Astrocyte of the spinal cord (primary cell): ENCODE measurements at places on chromosomes 7 and 10.

DNA sequence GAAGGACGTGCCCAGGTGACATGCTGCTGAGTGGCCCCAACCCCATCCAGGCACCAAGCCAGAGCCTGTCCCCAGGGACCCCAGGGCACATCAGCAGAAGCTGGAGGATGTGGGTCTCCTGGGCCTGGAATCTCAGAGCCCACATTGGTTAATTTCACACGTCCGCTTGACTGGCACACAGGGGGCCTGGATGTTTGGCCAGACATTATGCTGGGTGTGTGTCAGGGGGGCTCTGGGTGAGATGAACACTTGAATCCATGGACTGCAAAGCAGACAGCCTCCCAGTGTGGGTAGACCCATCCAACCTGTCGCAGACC, 79.1 kb upstream of the RET start:
- DNase-seq = no peak

DNA sequence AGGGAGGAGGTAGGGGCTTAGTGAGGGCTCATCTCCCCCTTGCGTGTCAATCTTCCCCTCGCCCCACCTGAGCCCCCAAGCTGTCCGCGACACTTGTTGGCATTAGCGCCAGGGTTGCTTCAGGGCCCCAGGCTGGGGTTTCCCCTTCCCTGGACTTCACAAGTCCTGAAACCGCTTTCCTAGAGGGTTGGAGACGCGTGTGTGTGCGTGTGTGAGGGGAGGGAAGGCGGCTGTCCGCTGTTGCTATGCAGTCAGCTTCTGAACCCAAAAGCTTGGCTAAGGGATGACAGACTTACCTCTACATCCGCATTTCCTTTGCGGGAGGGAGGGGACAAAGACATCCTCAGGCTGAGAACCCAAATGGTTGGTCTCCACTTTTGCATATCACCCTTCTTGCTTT, 803 bp downstream of the GOLGA7B start:
- no peak for DNase-seq

DNA sequence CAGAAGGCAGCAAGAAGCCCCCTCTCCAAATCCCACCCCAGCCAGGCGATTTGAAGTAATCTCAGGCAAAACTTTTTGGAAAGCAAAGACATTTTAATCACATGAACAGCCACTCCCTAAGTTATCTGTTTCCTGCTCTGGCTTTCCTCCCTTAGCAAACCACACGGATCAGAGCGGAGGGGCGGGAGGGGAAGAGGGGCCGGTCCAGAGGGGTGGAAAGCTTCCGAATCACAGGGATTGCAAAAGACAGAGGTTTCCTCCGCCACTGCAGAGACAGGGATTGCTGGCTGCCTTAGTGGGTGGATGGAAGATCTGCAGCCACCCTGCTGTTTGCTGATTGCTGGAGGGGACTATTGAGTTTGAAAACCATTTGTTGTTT, 41.2 kb downstream of the ZCCHC24 start:
- peak; percentile 81 for DNase-seq

- no peak for DNase-seq
Measured at GRCh38 chr10:10514797-10515196, 502.9 kb upstream of the CELF2 start.

- DNase-seq = no peak
Measured at GRCh38 chr7:29471444-29472138, 92.0 kb upstream of the PRR15 start.
